ENCODE measurements at places on chromosomes 2 and 18.
A peak's percentile ranks its signal among the peaks of the same experiment; 100 is the strongest.

GRCh38 chr2:101883860-101884259, 107.9 kb upstream of the IL1R2 start:
- peak; percentile 6 for DNase-seq

- DNase-seq, result no peak
Measured at GRCh38 chr18:60686142-60686541, 313.6 kb upstream of the MC4R start.

DNA sequence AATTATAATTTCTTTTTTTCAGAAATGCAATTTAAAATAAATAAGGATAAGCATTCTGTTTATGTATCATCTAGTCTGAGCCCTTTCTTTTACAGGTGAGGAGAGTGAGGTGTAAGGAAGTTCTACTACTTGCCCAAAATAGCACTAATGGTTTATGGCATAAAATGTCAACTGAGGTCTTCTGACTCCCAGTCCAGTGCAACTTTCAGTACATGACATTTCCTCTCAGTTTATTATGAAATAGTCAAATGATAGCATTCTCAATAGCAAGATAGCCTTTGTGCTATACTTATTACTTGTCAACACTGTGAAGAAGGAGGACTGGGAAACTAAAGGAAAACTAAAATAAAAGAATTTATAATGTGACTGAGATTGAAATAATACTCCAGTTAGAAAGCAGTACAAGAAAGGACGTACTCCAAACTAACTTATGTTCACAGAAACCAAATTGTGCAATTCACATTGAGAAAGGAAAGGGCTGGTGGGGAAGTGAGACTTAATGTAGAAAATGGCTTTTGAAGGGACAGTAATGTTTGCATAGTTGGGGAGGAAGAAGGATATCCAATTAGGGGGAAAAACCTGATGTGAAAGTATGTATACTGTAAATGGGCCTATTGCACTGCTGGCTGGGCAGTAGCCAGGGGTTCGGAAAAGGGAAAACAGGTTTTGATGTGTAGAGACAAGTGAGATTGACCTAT, 166.7 kb upstream of the ZEB2 start:
- DNase-seq, result no peak

DNA sequence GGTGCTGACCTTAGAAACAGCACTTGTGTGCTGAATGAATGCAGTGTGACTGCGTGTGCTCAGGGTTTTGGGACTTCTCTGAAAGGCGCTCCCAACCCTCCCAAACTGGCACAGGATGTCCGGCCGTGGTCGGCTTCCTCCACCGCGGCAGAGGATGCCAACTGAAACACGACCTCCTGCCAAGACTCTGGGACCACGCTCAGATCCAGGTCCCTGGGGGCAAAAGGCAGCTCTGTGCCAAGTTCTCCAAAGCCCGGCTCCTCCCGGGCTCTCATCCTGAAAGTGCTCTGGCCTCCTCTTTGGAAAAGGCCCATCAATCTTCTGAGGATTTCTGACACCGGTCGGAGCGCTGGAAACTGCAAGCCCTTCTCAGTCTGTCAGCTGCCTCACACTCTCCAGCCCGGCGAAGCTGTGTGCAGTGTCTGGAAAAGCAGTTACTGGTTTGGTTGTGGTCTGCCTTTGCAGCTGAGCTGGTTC, 32.3 kb upstream of the ZBTB7C start:
- DNase-seq, result no peak

- DNase-seq, result no peak
Measured at GRCh38 chr2:240611601-240612210, 13.6 kb upstream of the GPR35 start.

DNA sequence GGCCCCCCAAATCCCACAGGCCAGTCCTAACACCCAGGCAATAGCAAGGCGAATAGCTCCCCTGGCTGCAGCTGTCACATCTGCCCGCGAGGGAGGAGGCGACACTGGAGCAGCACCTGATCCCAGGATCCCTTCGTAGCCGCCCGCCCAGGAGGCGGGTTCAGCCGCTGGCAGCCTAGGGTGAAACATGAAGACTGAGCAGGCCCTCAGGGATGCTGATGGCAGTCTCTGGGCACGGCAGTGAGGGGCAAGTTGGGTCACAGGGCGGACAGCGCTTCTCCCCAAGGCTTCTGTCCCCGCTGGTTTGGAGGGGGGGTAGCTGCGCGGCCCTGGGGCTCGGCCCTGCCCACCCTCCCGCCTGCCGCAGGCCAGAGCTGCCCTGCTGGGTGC, 1.9 kb downstream of the DNMT3A start:
- no peak for DNase-seq

GRCh38 chr2:125471963-125472362, 1184.0 kb upstream of the GYPC start:
- peak; percentile 8 for DNase-seq

GRCh38 chr2:46096260-46096659, 200.9 kb upstream of the EPAS1 start:
- no peak for DNase-seq

- DNase-seq, result no peak
Measured at GRCh38 chr2:84472856-84473565, 13.9 kb upstream of the SUCLG1 start.

- DNase-seq, result no peak
Measured at GRCh38 chr2:148135705-148136104, 114.8 kb downstream of the MBD5 start.

DNA sequence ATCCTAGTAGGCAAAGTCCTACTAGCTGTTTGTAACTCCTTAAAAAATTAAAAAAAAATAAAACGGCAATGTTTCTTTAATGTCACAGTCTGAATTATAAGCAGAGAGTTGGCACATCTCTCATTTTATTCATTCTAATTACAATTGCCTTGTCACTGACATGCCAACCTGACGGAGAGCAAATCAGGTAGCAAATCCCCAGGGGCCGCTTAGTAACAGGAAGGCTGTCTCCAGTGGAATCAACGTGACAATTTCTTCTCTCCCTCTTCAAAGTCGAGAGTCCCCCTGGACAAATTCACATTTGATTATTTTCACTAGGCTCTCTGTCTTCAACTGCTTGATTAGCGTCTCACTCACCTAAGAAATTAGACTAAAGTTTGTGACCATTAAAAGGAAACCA, 1598.9 kb upstream of the PIK3C3 start:
- no peak for DNase-seq

DNA sequence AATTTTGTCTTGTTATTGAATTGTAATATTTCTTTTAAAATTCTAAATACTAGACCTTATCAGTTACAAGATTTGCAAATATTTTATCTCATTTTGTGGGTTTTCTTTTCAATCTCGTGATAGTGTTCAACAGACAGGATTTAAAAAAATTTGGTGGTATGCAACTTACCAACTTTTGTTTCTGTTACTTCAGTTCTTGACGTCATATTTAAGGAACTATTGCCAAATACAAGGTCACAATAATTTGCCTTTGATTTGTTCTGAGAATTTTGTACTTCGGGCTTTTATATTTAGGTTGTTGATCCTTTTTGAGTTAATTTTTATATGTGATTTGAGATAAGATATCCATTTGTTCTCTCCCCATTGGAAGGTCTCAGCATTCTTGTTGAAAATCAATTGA, 876.6 kb downstream of the DCDC2C start:
- no peak for DNase-seq

- DNase-seq, result no peak
Measured at GRCh38 chr2:146992057-146992456, 852.8 kb upstream of the ACVR2A start.

DNA sequence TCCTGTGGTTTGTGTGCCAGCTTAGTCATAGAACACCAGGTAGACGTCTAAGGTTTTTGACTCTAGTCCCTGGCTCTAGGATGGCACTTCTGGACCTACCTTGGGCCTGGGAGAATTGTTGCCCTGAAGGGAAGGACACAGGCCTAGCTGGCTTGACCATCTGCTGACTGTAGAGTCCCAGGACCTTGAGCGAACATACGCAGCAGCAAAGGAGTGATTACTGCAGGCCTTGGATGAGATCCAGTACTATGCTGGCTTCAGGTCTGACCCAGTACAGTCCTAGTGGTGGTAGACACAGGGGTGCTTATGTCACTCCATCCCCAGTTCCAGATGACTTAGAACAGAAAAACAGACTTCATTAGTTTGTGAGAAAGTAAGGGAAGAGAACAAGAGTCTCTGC, 37.7 kb downstream of the ST8SIA3 start:
- no peak for DNase-seq

- DNase-seq, result no peak
Measured at GRCh38 chr2:205119136-205119535, 563.2 kb upstream of the NRP2 start.

GRCh38 chr18:78596794-78597345, 382.7 kb upstream of the SALL3 start:
- peak; percentile 20 for DNase-seq

DNA sequence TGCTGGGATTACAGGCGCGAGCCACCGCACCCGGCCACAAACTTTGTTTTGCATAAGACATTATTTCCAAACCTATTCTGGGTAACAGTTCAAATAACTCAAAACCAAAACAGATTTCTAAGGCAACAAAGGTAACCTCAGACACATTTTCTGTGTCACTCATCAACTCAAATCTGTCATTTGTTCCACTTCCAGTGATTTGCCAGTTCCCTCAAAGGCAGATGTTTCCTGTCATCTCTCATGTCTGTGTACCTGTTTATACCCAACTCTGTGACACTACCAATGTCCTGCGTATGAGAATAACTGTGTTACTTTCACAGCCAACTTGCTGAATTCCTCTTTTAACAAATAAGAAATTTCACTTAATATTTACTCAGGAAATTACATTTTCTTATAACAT, 54.4 kb downstream of the SCN3A start:
- DNase-seq, result no peak

DNA sequence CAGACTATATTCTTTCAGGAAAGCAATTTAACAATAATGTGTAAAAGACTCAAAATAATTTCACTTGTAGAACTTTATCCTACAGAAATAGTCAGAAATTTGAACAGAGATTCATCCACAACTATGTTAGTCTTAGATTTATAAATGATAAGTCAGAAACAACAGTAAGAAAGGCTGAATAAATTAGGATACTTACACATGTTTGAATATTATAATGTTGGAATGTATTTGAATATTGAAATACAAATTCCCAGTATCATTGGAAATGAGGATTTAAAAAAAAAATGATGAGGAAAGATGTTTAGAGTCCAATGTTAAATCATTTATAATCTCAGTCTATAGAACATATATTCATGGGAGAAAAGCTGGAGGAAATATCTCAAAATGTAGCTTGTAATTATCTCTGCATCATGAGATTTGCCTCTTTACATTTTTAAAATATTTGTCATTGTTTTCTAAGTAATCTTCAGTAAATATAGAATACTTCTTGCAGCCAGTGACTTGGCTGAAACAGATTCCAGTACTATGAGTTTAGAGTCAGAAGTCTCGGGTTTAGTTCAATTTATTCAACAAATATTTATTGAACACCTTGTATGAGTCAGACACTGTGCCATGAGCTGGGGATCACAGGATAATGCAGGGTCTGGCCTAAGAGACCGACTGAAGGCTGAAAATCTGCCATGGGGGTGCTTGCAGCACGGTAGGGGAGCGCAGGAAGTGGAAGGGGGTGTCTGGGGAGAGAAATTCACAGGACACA, 32.3 kb downstream of the CXCR4 start:
- DNase-seq, result no peak

GRCh38 chr2:237475704-237476141, 11.3 kb upstream of the MLPH start:
- DNase-seq, result peak; percentile 21

DNA sequence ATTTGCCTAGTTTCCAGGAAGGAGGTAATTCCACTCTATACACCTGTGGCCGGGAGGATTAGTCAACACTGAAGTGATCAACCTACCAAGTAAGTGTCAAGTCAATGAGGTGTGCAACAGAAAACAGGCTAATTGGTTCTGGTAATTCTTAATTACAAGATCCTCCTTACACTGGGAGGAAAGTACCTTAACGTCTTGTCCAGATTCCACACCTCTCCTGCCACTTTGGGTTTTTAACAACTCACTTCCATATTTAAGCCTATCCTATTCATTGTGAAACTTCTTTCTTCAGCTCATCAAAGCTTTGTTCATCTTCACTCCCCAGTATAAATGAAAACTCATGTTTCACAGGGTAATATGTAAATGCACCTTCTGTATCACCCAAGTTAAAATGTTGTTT, 22.0 kb upstream of the MAP4K4 start:
- DNase-seq, result no peak

GRCh38 chr2:240435948-240436682, 652 bp downstream of the GPC1 start:
- DNase-seq, result no peak

DNA sequence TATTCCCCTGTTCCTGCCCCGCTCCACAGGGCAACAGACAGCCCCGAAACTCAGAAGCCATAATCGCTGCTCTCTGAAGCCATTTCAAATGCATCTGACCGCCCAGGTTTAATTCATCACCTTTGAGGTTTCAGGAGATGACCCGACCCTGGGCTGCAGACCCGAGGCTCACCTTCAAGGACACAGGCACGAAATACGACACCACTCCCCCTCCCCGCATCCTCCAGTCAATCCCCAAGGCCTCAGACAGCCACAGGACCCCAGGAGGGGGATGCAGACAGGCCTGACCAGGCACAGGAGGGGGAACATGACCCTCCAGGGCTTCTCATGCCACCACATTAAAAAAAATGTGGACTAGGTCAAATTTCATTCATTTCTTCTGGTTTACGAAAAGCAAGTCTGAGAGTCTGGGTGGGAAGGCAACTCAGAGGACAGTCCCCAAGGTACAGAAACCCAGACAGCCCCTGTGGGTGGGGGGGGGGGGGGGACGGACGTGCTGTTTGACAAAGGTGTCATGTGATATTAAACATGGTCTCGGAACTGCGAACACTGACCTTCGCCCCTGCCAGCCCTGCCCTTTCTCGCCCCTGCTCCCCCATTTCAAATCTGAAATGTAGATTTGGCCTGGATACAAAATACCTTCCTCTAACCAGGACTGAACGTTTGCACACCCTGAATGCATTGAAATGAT, 142.9 kb downstream of the BCL11A start:
- no peak for DNase-seq

GRCh38 chr18:64294967-64295366, 146.1 kb upstream of the LINC00305 start:
- no peak for DNase-seq

DNA sequence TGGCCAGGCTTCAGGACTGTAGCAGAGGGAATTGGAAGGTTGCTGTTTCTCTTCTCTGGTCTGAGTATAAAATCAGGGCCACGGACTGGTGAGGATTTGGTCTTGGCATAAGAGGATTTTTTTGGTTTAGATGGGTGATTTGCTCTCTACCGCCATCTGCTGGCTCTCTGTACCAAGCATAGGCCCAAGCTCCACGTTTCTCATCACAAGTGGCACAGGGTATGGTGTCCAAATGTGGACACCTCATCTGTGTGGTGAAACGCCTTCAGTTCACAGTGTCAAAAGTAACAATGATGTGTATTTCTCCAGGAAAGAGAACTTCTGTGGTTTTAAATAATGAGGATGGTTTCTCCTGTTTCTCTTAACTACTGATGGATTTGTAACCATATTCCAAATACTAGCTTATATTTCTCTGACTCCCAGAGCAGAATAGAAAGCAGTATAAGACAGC, 115.1 kb downstream of the EML6 start:
- DNase-seq, result peak; percentile 67

- DNase-seq, result no peak
Measured at GRCh38 chr2:239265681-239266433, 135.0 kb downstream of the HDAC4 start.

- no peak for DNase-seq
Measured at GRCh38 chr2:225008935-225009334, 33.3 kb downstream of the DOCK10 start.

All from neuronal stem cell (in vitro differentiated cells).